Natural killer cell (primary cell): ENCODE measurements at places on chromosomes 13 and 19. TPM values are rescaled to one million over a fixed set of nuclear protein-coding genes. Genes with fewer than 3 reads are reported as not detected.

DNA sequence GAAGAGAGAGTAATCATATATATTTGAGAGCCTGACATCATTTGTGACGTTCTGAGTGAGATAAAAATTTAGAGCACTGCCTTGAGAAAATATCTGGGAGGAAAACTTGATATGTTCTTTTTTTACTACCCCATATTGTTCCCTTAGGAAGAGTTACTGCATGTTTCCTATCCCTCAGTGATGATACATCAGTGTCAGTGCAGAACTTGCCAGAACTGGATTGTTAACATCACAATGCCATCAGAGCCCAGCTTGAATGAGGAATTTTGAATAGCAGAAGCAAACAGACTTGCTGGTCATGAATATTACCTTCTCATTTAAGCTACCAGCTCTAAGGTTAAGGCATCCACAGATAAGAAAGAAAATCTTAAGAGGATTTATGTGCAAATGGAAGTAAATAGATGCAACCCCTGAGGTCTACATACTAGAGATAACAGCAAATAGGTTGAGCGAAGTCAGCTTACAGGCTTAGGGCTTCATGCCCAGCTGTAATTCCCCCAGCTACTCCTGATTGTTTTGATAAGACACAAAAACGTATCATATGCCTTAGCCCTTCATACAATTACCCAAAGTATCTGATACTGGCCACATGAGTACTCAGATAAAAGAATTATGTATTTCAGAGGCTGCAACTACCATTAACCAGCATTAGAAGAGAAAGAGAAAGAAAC is 313.7 kb upstream of the ATXN8OS start:
- DNase-seq, result no peak

DNA sequence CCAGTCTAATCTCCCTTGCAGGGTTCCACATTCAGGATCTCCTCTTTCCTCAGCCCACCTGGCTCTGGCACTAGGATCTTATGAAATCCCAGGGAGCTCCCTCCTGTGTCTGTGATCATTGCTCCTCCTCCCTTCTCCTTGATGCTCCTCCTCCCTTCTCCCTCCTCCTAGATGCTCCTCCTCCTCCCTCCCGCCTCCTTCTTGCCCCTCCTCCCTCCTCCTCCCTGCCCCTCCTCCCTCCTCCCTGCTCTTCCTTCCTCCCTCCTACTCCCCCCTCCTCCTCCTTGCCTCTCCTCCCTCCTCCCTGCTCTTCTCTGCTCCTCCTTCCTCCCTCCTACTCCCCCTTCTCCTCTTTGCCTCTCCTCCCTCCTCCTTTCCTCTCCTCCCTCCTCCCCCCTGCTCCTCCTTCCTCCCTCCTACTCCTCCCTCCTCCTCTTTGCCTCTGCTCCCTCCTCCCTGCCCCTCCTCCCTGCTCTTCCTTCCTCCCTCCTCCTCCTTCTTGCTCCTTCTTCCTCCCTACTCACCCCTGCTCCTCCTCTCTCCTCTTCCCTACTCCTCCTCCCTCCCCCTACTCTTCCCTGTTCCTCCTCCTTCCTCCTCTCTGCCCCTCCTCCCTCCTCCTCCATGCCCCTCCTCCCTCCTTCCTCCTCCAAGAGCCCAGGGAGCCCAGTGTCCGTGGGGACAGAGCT is 14.9 kb upstream of the ZBTB7A start:
- DNase-seq, result no peak

ZNF20 gene
- 4.6 TPM for total RNA-seq

MCOLN1 gene
- total RNA-seq, result 27.8 TPM

APC2 gene
- 0.27 TPM for total RNA-seq
